Activated CD4-positive, alpha-beta T cell treated with anti-CD3 and anti-CD28 coated beads, Interleukin-2, amount 10 ng/mL, durations not matched to agents 24 days and 14 days (primary cell): ENCODE measurements at places on chromosomes 6 and 20. TPM values are rescaled to one million over a fixed set of nuclear protein-coding genes. Genes with fewer than 3 reads are reported as not detected.
A peak's percentile ranks its signal among the peaks of the same experiment; 100 is the strongest.

WTAP gene
- 107 and 109 TPM in 2 replicates for total RNA-seq

- peak; percentile 84 for DNase-seq
- peaks cover 18% of the 10 kb centered on the region for H3K27me3 ChIP-seq
- no peak overlapping the region for H3K27ac ChIP-seq
- no peak overlapping the region for H3K4me3 ChIP-seq
Measured at GRCh38 chr6:37653933-37654565, 43.6 kb downstream of the MDGA1 start.

MMUT gene
- 12.4 and 13.1 TPM in 2 replicates for total RNA-seq

- DNase-seq = peak; percentile 67
- H3K4me3 ChIP-seq = peak overlapping the region; percentile 89
- H3K36me3 ChIP-seq = no peaks in the 10 kb centered on the region
- peak overlapping the region; percentile 100 for H3K27ac ChIP-seq
- peaks cover 18% of the 10 kb centered on the region for H3K4me1 ChIP-seq
- peaks cover 42% of the 10 kb centered on the region for H3K27me3 ChIP-seq
Measured at GRCh38 chr6:10837009-10837621, 1.2 kb downstream of the MAK start.

GRCh38 chr6:151128763-151129370, 110.9 kb upstream of the AKAP12 start:
- no peak overlapping the region for H3K27ac ChIP-seq
- DNase-seq = no peak
- peaks cover 2% of the 10 kb centered on the region for H3K27me3 ChIP-seq
- no peaks in the 10 kb centered on the region for H3K36me3 ChIP-seq
- H3K4me1 ChIP-seq = no peaks in the 10 kb centered on the region

C2 gene
- 0.30 and 0.43 TPM in 2 replicates for total RNA-seq

LIN28B gene
- total RNA-seq = not detected in 2 replicates

DLL1 gene
- total RNA-seq = 0.17 TPM in 1 of 2 replicates, not detected in the other

DNA sequence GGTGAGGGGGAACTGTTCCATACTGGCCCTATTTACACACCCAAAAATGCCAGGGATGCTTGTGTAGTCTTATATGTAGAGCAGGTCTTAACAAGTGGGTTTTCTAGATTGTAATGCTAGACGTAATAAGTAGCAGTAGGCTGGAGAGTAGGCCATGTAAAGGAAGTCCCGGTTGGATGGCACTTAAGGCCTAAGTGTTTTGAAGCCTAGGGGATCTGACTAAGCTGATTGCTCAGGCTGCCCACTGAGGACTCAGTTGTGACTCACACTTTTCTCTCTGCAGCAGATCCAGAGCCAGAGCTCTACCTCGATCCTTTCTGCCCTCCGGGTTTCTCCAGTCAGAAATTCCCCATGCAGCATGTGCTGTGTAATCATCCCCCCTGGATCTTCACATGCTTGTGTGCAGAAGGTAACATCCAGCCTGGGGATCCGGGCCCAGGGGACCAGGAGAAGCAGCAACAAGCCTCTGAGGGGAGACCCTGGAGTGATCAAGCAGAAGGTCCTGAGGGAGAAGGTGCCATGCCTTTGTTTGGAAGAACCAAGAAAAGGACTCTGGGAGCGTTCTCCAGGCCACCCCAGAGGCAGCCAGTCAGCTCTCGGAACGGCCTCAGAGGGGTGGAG, 26.6 kb downstream of the ZNF133 start:
- no peak overlapping the region for H3K4me3 ChIP-seq
- H3K27me3 ChIP-seq = no peaks in the 10 kb centered on the region
- H3K36me3 ChIP-seq = peaks cover 7% of the 10 kb centered on the region
- H3K4me1 ChIP-seq = no peaks in the 10 kb centered on the region
- no peak for DNase-seq

DNA sequence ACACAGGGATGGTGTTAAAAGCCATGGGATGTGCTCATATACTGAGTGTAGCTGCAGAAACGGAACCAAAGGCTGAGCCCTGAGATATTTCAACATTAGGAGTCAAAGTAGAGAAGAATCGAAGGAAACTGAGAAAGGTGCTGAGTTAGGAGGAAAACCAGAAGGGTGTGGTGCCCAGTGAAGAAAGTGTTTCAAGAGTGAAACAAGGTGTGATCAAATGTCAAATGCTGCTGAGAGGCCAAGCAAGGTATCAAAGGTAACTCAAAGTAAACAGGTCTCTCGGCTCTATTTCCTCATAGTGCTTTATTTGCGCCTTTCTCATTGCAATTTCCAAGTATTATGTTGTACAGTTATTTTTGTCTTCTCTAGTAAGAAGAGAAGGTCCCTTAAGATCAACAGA, 94.1 kb downstream of the PRDM1 start:
- H3K27ac ChIP-seq = no peak overlapping the region
- no peak overlapping the region for H3K4me3 ChIP-seq
- peaks cover 27% of the 10 kb centered on the region for H3K4me1 ChIP-seq
- peak; percentile 63 for DNase-seq
- H3K27me3 ChIP-seq = no peaks in the 10 kb centered on the region
